ENCODE measurements at places on chromosomes 5 and 9. TPM values are rescaled to one million over a fixed set of nuclear protein-coding genes. Genes with fewer than 3 reads are reported as not detected.

Gene TPM2
- total RNA-seq: 4,158 TPM

Gene DDX4
- not detected for total RNA-seq

Gene NKD2
- total RNA-seq: 1.5 TPM

Gene TLR4
- total RNA-seq: 78.2 TPM

Gene IFNA13
- total RNA-seq: not detected

Gene C9orf153
- 0.92 TPM for total RNA-seq

Gene STK10
- total RNA-seq: 25.6 TPM

Gene ADAMTSL2
- total RNA-seq: 5.5 TPM

Gene GPRIN1
- 2.0 TPM for total RNA-seq

Gene TPPP
- total RNA-seq: 9.9 TPM

Gene ANKRD34B
- total RNA-seq: not detected

All from thoracic aorta (tissue), 2 donors.